Upper lobe of left lung (tissue), 6 donors: ENCODE measurements at places on chromosomes 2 and 18.

DNA sequence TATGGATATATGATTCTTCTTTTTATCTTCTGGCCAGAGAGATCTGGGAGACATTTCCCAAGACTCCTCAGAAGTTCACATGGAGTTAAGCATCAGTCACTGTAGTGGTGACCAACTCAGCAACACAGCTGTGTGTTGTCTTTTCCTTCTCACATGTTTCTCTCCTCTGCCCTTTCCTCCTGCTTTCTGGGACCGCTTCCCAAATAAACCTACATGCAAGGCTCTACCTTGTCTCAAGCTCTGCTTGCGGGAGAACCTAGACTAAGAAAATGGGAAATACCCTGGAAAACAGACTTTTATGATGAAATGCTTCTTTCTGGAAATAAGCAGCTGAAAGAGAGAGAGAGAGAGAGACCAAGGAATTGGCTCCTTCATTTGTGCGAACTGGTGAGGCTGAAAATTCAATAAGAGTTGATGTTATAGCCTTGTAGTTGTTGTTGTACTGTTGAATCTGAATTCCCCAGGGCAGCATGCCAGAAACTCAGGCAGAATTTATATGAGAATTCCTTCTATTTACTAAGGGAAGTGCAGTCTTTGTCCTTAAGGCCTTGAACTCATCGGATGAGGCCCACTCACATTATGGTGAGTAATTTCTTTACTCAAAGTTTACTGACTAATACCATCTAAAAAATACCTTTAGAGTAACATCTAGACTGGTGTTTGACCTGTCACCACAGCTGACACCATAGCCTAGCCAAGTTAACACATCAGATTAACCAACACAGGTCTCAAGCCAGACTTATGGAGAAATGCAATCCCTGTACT is 22.7 kb upstream of the DSC1 start:
- DNase-seq = no peak

- no peak for DNase-seq
Observed at GRCh38 chr2:177355874-177356273, 36.7 kb upstream of the AGPS start.

DNA sequence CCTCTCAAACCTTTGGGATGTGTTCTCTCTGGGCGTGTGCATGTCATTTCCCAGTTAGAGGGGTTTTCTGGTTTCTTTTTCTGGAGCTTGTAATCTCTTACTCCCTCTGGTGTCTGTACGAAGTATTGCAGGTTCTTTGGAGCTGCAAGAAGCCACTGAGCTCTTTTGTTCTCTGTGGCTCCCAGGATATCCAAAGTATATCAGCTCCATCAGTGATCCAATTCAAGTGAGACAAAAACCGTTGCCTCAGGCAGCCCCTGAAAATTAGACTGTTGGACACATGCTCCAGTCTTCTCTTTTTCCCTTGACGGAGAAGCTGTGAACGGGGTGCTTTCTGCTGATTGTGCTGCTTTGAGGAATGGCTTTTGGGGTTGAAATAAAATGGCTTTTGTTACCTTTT is 59.0 kb upstream of the LDLRAD4 start:
- no peak for DNase-seq

DNA sequence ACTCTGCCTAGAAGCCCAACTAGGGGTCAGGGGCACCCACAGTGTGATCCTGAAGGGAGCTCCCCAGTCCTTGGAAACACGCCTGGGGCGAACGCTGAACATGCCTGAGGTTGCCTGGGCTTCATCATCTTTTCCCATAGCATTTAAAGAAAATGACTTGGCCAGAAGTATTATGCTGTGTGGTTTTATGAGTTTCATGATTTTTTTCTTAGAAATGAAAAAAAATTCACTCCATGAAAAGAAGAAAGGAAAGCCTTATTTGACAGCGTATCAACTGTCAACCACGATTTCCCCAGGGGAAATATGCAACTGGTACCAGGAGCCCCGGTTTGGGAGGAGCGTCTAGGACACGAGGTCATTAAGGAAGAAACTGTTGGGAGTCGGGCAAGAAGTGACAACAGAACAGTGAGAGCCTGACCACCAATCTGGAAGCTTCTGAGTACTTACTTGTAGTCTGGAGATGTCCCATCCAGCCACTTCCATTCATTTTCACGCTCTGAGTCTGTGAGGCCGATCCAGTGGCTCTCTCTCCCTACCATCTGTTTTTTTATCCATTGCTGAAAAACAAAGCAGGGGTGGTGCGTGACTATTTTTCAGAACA is 63.5 kb upstream of the THOC1 start:
- peak; percentile 30 for DNase-seq

DNA sequence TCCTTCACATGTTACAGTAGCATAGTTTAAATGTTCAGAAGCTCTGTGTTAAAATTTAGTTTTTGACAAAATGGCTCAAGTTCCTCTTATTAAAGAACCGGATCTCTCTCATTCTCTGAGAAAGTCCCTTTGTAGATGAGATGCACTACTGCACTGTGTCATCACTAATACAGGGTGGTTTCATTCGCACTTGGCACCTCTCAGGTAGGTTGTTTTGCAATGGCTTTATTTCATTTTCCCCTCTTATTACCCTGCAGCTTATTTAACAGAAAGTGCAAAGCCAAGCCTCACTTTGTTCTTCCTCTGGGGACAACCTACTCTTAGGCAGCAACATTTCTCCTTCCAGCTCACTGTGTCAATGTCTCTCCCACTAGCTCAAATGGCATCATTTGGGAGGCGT is 185.1 kb downstream of the DLGAP1 start:
- DNase-seq = no peak

GRCh38 chr18:26335156-26335555 is 108.9 kb downstream of the TAF4B start:
- no peak for DNase-seq

DNA sequence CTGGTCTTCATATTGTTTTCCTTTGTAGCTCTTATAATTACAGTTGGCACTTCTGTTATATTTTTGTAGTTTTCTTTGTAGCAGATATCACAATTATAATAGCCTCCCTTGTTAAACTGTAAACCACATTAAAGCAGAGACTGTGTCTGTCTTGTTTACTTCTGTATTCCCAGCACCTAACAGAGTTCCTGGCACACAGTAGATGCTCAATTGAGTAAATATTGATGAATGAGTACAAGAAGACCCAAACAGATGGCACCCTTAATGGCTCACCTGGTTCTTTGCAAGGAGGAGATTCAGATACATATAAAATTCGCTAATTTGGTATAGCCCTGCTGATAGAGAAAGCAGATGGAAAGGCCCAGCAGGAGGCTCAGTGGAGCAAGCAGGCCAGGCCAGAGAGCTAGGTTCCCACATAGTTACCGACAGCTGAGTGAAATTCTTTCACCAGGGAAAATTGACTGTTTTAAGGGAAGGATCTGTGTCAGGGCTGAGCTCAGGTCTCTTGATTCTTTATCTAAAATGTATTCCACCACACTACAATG is 120.1 kb downstream of the NUP35 start:
- no peak for DNase-seq

- no peak for DNase-seq
Observed at GRCh38 chr2:40332191-40332826, 119.6 kb downstream of the SLC8A1 start.

DNA sequence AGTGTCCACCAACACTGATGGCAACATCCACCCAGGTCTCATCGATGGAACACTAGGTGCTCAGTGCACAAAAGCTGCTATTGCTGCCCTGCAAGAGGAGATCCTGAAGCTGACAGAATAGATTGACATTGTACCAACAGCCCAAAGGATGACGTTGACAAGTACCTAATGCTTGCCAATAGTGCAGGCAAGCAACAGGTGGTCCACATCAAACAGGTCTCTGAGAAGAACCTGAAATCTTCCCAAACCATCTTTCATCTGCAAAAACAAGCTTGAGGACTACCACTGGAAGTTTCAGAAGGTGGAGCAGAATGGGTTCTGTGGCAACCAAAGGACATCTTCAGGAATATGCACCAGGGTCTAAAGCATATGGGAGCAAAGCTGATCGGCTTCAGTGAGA is 15.8 kb upstream of the PROKR1 start:
- DNase-seq = no peak

DNA sequence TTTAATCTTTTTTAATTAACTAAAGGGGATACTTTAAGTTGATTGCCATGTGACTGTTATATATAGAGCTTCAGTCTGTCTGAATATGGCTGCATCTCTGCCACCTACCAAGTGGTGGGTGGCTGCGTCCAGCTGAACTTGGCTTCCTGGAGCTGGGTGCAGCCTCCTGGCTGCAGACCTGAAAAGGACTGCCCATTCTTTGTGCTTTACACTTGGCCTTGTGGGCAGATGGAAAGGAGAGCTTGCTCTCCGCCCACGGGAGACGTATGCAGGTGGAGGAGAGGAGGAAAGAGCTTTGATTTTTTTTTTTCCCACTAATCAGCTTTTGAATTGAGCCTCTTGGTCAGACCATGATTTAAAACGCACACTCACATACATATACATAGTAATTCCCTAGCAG is 34.7 kb downstream of the NCK2 start:
- DNase-seq = no peak

DNA sequence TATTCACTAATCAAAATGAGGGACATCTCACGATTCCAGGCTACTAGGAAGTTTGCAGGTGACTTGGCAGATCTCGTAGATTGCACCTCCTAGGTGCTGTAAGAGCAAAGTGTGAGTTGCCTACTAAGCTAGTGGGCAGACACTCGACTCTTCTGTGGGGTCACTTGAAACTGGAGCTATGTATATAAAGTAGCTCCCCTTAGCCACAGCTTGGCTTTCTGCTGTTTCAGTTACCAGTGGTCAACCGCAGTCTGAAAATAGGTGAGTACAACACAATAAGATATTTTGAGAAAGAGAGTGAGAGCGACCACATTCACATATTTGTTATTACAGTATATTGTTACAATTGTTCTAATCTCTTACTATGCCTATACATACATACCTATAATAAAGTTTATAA is 23.3 kb downstream of the CTAGE1 start:
- no peak for DNase-seq

GRCh38 chr2:171579481-171579880 is 57.2 kb downstream of the CYBRD1 start:
- no peak for DNase-seq

DNA sequence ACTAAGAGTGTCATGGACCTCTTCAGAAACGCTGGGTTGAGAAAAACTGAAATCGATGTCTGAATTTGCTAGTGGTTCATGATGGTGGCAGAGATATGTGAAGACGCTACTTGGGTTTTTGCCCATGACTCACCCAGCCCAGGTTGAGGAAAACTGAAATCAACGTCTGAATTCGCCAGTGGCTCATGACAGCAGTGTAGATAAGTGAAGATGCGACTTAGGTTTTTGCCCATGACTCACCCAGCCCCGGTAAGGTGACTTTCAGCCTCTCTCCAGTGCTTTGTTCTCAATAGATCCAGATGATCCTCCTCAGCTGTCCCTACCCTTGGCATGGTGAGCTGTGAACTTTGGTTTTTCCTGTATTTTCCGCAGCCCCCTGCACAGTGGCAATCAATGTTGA is 105.3 kb upstream of the SIX3 start:
- no peak for DNase-seq

DNA sequence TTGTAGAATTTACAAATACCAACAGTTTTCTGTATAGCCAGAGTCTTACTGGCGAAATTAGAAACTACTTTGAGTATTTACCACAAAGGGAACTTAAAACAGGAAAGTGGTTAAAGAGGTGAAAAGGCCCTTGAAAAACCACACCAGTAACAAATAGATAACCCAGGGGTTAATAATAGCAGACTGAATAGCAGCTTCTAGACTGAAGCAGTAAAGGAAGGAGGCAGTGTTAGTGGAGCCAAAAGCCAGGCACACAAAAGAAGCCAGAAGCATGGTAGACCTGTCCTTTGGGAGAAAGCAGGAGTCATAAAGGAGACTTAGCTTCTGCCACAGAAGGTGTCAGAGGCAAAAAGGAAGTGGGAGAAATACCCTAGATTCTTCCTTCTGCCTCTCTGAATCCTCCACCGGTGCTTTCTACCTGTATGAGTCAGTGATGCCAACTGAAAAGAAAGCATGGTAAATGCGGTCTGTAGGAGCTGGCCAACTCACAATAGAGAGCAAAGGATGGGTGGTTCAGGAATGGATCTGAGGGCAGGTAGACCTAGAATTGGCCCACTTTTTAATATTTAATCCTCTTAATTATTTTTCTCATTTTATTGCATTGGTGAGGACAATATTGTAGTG is 97.3 kb downstream of the ARL6IP6 start:
- DNase-seq = no peak

DNA sequence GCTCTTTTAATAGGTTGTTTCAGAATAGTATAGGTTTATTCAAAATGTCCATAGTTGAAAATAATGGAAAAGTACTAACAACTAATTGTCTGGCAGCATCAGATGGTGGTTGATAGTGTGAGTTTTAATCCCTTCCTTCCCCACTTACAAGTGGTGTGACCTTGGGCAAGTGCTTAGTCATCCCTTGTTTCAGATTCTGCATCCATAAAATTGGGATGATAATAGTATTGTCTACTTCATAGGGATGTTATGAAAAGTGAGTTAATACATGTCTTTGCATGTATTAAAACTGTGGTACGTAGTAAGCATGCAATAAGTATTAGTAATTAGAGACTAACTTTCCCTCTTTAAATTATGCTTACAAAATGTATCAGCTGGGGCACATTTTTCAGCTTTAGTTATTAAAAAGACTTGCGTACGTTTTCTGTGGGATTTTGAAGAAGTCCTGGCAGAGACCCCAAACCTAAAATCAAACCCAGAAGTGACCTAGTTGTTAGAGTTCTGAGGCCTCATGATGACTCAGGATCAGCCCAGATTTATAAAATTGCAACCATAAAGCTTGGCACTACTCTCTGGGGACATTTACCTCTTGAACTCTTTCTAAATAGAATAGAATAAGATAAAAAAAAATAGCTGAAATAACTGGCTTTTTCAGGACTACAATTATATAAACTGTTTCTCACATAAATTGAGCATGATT is 8.6 kb downstream of the ITGA4 start:
- no peak for DNase-seq

DNA sequence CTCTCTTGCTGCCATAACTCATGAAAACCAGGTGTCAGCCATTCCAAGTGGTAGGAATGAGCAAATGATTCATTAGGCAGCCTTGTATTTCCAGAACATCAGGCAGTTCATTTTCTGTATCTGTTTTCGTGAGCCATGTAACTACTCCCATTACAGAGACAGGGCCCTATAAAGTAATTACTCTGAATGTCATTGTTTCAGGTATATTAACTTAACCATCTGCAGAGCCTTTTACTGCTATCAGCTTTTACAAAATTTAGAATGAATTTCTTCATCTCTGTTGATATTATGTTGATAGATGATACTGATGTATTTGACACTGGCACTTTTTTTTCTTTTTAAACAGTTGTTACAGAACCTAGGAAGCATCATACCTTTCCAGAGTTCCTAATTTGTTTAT is 69.9 kb downstream of the MGAT5 start:
- DNase-seq = no peak

- no peak for DNase-seq
Observed at GRCh38 chr2:8657423-8658062, 24.3 kb upstream of the ID2 start.

- peak; percentile 42 for DNase-seq
Observed at GRCh38 chr2:241673189-241673663, 13.4 kb downstream of the DTYMK start.

- peak; percentile 4 for DNase-seq
Observed at GRCh38 chr2:71617266-71617665, 163.9 kb downstream of the DYSF start.
